Left ventricle myocardium inferior (tissue), 1 donor: ENCODE measurements at places on chromosomes 4 and X. TPM values are rescaled to one million over a fixed set of nuclear protein-coding genes. Genes with fewer than 3 reads are reported as not detected.

FABP2 gene
- total RNA-seq: not detected

ITM2A gene
- 64.4 TPM for total RNA-seq

MAGEA4 gene
- total RNA-seq: not detected

VCX gene
- not detected for total RNA-seq

CCDC149 gene
- total RNA-seq: 9.0 TPM

CC2D2A gene
- total RNA-seq: 9.6 TPM

ETDB gene
- not detected for total RNA-seq

FGB gene
- not detected for total RNA-seq

TEX13B gene
- total RNA-seq: not detected

PPEF2 gene
- not detected for total RNA-seq

GJB1 gene
- total RNA-seq: not detected

CLDN22 gene
- not detected for total RNA-seq

SCD5 gene
- 4.5 TPM for total RNA-seq

GSX2 gene
- total RNA-seq: not detected
